ENCODE measurements at places on chromosomes 16 and 17.

DNA sequence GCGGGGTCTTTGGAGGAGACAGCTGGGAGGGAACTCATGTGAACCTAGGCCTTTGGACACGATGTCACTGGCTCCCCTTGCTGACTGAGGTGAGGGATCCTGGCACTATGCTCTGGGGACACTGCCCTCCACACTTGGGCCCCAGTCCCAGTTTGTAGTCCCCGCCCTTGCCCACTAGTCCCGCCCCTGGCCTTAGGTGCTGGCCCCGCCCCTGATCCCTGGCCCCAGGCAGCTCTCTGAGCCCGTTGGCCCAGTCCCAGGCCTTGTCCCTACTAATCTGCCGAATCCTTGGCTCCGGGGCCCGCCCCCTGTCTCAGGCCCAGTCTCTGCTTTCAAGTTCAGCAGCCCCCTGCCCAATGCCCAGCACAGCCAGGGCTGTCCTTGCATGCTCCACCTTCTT is 61.0 kb downstream of the SMPD3 start:
- no peak for DNase-seq

DNA sequence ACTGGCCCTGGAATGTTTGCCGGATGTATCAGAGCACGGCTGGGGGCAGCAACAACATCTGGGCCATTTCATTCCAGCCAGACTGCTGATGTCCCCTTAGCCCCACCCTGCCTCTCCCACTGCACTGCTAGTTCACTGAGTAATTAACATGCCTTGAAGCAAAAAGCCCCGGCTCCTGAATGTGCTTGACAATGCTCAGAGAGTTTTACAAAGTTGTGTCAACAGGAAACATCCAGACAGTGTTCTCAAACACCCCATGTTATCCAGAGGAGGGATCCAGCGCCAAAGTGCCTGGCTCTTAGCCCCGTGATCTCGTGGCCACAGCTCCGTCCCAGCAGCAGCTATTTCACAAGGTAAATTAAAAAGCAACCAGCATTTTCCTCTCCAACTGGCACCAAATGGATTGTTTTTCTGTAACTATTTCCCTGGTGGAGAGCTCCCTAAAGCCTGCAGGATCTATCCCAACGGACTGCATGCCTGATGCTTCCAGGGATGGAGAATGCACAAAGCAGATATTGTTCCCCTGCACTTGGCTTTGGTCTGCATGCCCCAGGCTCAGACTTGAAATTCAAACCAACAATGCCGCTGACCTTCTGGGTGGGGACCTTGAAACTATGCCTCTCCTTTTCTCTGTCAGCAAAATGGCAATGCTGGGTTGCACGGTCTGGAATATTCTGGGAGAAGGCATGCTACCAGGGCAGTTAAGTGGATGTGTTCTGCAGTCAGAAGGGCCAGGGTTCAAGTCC is 115.6 kb upstream of the CDH5 start:
- DNase-seq, result no peak

DNA sequence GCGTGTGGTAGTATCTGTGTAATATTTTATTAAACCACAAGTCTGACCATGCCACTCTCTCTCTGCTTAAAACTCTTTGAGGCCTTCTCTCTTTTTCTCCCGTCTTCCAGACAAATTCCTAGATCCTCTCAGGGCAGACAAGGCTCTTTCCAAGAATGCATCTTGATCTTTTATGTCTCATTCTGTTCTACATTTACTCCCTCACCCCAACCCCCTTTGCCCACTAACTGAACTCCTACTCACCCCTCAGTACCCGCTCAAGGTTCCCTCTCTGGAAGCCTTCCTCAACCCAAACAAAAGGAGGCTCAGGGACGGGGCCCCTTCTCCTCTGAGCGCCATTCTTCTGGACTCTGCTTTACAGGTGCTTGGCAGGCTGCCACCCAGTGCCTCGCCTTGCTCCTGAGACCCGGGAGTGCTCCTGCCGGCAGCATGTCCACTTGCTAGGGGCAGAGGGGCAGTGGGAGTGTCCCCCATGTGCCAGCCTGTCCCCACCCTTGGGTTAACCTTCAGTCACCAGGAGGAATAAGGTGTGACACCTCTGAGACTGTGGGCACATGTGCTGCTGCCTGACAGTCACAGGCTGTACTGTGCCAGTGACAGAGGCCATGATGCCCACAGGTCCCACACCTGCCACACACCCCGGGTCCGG is 9.2 kb downstream of the SLC13A2 start:
- DNase-seq, result no peak

DNA sequence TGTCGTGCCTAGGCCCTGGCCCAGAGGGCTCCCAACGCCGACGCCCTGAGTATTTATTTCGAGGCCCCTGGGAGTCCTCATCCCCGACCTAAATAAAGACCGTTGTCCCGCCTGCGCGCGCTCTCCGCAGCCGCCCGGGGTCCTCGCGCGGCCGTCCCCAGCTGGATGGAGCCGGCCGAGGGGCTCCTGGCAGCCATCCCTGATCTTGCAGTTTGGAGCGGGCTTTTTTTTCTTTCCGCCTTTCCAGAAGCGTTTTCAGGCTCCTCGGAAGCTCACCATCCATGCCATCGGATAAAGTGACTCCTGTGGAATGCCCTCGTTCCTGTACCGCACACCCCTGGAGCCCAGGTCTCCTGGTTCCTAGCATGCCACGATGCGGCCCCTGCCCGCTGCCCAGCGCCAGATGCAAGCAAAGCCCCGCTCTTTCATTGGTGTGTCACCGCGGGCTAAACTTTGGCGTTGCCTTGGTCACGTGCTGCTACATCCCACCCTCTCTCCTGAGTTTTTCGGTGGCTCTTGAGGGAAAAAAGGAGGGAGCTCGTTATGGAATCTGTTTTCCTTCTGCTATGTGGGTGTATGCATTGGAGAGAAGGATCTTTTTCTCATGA is 716 bp downstream of the TMEM94 start:
- no peak for DNase-seq

DNA sequence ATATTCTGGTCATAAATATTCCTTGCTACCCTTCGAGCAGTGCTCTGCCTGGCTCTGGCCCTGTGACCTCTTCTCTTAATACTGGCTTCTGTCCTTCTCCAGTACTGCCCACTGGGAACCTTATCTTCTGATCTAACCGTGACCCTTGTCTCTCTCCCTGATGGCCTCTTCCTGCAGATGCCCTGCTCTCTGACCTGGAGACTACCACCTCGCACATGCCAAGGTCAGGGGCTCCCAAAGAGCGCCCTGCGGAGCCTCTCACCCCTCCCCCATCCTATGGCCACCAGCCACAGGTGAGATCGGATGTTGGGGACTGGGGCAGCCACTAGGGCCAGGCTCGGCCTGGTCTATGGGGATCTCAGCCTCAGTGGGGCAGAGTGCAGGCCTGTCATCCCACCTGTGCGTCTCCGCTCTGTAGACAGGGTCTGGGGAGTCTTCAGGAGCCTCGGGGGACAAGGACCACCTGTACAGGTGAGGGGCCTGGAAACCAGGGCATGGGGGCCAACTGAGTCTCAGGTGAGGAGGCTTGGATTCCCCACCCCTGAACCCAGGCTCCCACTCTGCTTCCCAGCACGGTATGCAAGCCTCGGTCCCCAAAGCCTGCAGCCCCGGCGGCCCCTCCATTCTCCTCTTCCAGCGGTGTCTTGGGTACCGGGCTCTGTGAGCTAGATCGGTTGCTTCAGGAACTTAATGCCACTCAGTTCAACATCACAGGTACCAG is 1.5 kb downstream of the TGFB1I1 start:
- no peak for DNase-seq

DNA sequence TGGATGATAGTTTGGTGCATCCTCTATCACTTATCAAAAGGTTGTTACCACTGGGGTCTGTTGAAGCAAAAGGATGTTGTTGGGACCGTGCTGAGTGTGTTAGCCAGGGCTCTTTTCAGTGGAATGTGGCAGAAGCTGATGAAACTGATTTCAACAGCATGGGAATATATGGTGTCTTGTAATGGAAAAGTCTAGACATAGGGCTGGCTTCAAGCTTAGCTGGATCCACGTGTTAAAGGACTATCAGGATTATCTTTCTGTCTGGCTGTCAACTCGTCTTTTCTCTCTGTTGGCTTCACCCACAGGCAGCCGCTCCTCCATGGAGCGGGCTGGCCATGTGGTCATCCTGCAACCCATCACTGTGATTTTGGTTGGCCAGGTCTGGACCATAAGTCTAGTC is 8.7 kb downstream of the SNX29 start:
- no peak for DNase-seq

DNA sequence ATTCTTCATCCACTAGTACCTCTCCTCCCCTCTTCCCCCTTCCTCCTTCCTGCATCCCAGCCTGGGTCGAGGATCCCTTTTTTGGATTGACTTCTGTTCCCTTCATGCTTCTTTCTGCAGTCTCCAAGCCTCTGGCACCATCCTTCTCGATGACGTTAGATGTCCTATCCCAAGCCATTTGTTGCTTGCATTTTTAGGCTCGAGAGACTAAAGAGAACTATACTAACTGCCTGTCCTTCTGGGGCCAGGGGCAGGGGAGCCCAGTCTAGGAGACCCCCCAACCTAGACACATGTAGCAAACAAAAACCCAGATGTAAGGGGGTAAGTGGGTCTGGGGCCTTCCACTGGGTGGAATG is 23.9 kb downstream of the UNK start:
- DNase-seq, result no peak

GRCh38 chr17:39099663-39100286 is 51.7 kb downstream of the PLXDC1 start:
- no peak for DNase-seq

Measured in activated T-cell treated with anti-CD3 and anti-CD28 coated beads for 24 hours (primary cell).